Activated naive CD8-positive, alpha-beta T cell treated with anti-CD3 and anti-CD28 coated beads, Interleukin-2, amount 50 U/mL, for 16 hours (primary cell): ENCODE measurements at places on chromosomes 3 and 15.

DNA sequence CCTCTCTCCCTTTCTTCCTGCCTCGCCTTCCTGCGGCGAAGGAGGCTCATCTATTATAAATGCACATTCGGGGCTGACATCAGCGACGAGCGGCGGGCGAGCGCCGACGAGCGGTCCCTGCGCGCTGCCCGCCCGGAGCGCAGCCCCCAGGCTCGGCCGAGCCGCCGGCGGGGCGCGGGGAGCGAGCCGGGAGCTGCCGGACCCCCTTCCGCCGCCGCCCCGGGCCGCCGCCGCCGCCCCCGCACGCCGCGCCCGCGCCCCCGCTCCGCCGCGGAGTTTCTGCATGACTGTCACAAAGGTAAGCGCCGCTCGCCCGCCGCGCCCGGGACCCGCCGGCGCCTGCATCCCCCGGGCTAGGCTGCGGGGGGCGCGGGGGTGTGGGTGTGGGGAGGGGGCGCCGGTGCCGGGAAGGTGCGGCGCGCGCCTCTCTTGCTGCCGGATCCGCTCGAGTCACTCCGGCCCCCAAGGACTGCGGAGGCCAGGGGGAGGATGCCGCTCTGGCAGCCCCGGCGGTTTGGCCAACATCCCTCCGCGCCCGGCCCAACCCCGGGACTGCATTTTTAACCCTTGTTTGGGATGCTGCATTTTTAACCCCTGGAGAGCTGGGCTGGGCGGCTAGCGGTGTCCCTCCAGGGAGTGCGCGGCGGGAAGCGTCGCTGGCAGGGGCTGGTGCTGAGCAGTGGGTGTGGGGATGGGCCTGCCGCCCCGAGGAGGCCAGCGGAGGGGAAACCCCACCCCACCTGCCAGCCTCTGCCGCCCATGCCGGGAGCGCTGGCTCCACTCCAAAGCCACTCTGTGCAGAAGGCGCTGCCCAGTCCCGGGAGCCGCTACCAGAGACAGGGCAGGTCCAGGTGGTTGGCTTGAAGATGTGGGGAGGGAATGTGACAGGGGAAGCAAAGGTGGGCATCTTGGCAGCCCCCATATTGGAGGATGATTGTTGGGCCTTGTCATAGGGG, at the start of gene CORO2B:
Gene CORO2B (plus strand): TSS at position 14 of the 956 bp plus-strand sequence. CDS start 270 bp downstream, at position 284.
- no peak for DNase-seq

- DNase-seq, result no peak
Observed at GRCh38 chr3:10912786-10913185, 79.8 kb upstream of the SLC6A1 start.

DNA sequence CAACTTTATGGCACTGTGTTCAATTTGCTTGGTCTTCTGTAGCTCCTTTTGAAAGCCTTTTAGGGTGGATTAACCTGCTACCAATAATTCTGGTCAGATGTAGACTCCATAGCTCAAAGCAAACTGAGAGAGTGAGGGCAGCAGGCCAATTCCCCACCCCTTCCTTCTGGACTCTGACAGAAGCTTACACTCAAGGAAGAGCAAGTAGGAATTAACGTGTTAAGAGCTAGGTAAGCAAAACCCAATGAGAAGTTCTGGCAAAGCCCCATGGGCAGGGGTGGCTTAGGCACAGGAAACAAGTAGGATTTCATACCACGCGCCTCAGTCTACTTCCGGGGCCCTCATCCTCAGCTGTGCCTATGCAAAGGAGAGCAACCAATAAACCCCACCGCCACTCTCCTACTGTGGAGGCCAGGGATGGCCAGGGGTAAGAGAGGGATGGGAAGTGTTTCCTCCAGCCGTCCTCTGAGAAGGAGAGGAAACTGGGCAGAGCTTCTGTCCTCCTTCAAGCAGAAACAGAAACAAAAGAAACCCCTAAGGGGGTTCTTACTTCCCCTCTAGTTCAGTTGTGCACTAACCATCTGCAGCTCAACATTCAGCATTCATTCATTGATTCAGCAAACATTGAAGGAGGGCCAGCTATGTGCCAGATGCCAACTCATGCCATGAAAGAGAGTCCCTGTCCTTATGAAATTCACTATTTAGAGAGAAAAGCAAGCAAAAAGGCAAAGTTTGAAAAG, 12.6 kb downstream of the CCR5 start:
- no peak for DNase-seq

DNA sequence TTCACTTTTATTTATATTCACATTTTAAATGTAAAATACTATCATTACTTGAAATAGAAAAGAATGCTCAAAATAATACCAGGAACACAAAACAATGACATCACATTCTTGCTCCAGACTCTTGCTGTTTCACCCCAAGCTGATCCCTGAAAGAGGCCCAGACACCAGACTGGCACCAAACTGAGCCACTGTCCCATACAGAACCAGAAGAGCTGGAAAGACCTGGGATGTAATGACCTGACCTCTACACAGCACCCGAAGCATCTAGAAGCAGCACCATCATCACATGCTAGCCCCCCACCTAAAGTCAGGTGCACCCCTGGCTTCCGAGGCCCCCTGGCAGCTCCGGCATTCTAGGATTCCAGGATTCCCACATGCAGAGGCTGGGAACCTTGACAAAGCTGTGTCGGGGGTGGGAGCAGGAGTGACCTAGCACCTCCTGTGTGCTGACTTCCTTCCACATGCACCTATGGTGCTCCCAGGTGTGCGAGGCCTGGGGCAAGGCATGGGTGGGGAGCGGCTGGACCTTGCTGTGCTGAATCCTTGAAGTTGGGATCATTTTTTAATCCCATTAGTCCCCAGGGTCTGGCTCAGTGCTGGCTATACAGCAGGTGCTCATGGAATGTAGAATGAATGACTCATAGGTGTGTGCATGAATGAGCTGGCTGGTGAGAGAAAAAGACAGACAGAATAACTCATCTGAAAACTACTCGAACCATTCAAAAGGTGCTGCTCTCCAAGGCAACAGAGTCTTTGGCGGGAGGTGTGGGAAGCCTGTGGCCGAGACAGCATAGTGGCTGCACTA, 144.7 kb upstream of the IQSEC1 start:
- DNase-seq, result no peak

GRCh38 chr3:76024640-76025039, 239.3 kb upstream of the ZNF717 start:
- no peak for DNase-seq

- DNase-seq, result no peak
Observed at GRCh38 chr15:29756358-29757267, 65.7 kb downstream of the TJP1 start.

DNA sequence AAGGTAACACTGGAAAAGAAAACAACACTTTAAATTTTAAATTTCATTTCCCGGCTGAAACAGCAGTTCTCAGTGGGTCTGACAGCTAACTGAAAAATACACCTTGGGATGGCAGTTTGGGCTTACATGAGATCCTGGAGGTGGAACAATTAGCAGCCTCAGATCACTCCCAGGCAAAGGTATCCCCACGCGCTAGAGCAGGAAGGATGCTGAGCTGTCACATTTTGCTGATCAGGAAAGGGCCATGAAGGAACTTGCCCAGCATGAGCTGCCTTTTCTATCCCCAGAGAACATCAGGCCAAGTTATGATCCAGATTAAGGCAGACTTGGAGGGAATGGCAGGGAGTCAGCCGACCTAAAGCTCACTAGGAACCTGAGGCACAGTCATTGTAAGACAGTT, 204.8 kb upstream of the SLC2A2 start:
- DNase-seq, result no peak

DNA sequence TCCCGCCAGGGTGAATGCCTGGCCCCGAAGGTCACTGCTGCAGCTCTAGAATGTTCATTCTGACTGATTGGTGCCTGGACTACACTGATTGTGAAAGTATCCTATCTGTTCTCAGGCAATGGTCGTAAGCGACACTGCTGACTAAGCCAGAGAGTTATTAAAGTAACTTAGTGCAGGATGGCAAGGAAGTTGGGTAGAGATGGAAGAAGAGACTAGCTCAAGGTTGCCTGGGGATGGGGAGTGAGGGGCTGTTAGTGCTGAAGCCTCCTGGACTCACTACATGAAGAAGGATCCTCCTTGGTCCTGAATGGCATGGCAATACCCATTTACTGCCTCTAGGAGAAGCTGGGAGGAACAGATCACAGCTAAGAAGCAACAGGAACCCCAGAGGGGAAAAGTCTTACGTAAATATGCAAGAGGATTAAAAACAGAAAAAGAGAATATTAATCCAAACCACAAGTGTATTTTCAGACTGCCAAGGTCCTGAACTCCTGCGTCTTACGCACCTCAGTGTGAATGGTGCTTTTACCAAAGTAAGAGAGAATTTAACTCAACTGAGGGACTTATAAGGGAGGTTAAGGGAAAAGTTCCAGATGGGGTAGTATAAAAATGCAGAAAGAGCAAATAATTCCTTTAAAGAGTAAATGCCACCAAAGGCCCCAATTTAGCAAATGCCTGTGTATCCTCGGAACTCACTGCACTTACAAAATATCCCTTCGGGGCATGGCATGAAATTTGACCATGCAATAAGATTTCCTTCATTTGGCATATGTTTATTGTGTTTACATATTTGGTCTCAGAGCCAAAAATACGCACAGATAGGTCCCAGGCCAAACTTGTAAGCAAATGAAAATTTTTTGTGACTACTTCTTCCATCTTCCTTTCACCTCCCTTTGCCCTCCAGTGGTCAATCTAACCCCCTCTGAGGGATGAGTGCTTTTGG, 64.0 kb upstream of the DGKG start:
- no peak for DNase-seq

GRCh38 chr15:51313074-51313393, 25.4 kb downstream of the CYP19A1 start:
- no peak for DNase-seq

DNA sequence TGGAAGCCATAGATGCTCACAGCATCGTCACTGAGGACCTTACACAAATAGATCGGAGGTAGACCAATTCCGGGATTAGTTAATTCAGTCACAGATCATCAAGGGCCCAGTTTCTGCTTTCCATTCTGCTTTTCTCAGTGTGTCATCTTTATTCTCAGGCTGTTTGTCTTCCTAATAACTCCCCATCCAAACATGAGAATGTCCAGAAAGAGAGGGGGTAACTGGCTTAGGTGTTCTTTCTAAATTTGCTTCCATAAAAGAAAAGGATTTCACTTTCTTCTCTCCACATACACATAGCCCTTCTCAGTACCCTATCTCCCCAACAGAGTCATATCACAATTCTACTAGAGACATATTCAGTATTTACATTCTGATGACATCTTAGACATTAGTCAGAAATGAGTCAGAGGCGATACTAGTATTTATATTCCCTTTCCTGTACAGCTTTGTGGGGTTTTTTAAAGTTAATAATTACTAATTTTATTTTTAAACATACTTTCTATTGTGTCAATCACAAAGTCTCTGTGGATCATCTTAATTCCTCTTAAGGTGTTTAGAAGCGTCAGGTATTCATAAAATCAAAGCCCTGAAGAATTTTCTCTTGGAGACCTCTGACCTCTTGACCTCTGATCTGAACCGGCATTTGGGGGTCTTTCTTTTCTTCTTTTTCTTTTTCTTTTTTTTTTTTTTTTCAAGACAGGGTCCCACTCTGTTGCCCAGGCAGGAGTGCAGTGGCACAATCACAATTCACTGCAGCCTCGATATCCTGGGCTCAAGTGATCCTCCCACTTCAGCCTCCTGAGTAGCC, 24.3 kb upstream of the IL12A start:
- DNase-seq, result no peak

DNA sequence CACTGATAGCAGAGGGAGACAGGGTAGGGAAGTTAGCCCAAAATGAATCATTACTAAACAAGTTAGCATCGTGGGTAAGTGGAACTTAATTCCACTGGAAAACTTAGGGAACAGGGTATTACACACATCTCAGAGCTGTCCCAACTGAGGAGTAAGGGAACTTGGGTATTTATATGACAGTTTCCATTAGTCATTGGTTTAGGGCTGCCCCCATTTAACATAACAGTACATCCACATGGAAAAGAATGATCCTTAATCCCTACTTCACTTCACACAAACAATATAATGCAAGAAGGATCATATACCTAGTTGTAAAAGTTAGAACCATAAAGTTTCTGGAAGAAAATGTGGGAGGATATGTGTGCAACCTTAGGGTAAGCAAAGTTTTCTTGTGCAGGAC, 4.3 kb upstream of the REC114 start:
- no peak for DNase-seq

DNA sequence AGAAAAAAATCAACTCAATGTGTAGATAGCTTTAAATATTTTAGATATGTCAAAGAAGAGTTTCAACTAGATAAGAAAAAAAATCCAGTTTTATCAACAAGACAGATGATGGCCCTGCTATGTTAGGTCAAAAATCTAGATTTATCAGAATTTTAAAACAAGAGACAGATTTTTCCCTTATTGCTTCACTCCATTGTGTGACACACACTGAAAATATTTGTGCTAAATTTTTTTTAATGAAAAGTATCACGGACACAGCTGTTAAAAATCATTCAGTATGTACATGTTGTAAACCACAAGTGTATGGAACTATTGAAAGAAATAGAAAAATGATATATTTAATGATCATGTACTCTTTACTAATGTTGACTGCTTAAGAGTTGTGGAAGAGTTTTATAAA, 43.6 kb downstream of the FOXB1 start:
- DNase-seq, result no peak

DNA sequence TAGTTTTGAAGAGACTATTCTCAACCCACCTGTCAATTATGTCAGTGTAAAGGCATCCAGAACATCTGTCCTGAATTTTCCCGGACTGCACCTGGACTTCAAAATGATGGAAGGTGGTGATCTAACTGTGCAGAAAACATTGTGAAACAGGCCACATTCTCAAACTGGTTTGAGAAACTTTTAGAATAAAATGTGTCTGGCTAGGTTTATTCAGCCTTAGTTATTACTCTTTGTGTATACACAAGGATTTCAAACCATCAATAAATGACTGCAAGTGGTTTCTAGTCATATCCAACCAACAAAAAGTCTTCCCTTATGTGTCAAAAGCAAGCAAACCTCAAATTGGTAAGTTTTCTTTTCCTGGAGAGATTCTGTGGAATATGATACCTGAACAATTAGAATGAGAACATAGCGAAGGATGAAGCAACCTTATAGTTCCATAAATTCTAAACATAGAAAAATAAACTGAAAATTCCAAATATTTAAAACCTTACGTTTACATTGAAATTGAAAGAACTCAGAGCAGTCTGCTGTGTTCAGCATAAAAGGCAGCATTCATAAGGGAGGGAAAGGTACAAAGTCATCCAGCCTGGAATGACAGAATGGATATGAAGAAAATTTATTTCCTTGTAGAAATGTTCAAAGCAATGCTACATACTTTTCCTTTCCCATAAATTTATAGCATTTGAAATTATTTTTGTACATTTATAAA, 306.6 kb upstream of the TGFBR2 start:
- DNase-seq, result no peak

DNA sequence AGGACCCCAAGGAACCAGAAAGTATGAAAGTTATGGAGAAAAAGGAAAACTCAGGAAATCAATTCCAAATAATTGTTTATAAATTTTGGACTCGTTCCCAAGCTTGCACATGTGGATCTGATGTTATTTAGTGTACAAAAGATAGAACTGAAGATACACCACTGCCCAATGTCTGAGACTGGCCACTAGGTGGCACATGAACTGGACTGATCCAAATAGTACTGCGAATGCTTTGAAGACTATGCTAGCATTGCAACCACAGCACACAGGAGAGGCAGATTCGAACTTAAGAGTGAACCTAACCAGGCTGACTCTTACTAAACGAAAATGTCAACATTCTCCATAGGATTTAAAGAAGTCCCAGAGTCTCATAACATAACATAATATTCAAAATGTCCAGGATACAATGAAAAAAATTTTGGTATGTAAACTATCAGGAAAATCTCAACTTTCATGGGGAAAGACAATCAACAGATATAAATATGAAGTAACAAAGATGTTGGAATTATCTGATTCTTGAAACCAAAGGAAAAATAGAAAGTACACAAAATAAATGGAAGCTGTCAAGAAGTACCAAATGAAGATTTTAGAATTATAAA, 596.7 kb downstream of the FGF12 start:
- DNase-seq, result no peak
